Naive thymus-derived CD4-positive, alpha-beta T cell (primary cell): ENCODE measurements at places on chromosomes 6 and 20. TPM values are rescaled to one million over a fixed set of nuclear protein-coding genes. Genes with fewer than 3 reads are reported as not detected.

- no peak for DNase-seq
Observed at GRCh38 chr20:41382791-41383305, 16.2 kb upstream of the EMILIN3 start.

Gene TCF19
- 9.7 TPM for polyA plus RNA-seq

Gene LRRC1
- polyA plus RNA-seq = 2.0 TPM

Gene MCCD1
- polyA plus RNA-seq = not detected
